Uterus (tissue), 4 donors: ENCODE measurements at places on chromosomes 6 and 20. TPM values are rescaled to one million over a fixed set of nuclear protein-coding genes. Genes with fewer than 3 reads are reported as not detected.

DNA sequence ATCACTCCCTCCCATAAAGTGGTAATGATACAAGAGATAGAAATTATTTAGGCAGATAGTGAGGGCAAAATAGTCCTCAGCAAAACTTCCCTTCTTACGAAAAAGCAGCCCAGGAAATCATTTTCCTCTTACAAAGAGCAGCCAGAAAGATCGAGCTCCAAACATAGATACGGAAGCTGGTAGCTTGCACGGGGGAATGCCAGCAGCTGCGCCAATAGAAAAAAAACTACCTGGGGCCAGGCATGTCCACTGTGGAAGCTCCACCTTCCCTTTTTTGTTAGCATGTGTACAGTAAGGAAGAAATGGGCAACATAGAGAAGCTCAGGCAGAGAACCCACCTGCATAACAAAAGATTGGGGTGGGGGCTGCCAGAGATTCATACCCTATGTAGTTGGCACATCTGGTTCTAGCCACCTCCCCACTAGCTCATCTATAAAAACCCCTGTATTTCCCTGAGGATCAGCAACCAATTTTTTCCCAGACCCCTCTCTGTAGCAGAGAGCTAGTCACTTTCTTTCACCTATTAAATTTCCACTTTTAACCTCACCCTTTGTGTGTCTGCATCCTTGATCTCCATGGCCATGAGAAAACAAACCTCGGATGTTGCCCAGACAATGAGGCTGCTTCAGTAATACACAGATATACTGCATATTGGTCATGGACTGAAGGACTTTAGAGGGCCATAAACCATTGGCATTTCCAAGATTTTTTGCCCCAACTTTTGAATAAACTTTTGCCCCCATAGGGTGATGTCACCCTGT, 52.1 kb downstream of the SOD2 start:
- no peak for DNase-seq

GRCh38 chr6:30361661-30362060, 16.7 kb downstream of the RPP21 start:
- no peak for DNase-seq

DNA sequence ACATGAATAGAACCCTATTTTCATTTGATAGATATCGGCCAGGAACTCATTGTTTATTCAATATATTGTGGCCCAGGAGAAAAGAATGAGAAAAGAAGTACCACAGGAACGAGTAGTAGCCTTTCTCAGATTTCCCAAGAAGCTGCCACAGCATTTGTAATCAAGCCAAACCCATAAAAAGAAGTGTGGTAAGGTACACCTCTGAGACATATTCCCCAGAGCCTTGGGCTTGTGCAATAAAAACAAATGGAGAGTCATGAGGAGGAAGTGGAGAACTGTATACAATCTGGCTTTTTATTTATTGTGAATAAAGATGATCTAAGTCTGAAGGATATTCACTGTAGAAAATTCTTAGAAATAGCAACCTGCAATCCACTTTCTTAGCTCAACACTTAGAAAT, 36.7 kb downstream of the KIF6 start:
- DNase-seq: no peak

DNA sequence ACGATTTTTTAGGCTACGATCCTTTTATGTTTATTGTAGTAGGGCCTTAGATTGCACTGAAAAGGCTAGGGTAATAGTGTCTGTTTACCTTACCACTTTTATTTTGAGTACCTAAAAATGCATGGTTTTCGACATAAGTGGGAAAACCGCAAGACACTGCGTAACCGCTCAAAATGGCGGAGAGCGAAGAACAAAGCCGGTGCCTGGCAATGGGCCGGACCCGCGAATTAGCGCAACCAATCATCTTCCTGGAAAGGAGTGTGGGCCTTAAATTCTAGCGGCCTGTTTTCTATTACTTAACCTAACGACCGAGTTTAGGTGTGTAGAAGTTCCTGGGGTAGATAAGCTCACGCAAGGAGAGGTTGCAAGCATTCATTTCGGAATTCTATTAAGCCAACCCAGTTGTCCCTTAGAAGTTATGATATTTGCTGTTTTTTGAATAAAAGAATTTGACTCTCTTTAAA, 118.0 kb downstream of the HFE start:
- peak; percentile 76 for DNase-seq

DNA sequence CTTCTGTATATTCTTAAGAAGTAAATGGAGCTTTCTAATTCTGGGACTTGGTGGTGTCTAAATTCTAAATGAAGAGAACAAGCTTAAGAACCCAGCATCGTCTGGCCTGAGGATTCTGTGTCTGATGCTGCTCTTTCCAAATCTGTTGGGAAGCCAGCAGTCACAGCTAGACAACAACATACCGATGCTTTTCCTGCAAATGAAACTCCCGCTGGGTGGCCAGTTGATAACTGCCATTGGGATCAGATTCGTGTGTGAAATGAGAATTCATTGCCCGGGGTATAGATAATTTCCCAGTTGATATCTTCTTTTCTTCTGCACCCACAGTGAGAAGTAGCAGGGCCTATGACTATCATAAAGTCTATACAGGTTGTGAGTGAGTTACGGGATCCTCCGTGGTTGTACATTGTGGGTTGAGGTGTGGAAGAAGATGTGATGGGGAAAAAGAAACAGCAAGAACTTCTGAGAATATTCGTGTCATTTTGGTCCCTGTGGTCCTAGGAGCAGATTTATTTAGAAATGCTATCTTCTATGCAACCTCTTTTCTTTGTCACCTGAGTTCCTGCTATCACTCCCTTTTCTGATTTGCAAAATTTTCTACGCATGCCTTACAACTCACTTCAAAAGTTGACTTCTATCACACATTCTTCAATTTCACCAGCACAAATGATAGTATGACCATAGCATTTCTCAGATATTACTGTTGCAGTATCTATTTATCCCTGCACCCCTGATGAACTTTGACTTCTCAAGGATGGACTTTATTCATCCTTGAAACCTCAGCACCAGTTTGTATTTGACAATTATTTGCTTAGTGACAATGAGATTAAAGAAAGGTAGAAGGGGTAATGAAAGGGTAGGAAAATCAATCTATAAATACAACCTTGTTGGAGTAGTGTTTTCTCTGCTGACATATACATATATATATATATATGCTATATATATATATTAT, 10.4 kb downstream of the NOX3 start:
- DNase-seq: no peak

DNA sequence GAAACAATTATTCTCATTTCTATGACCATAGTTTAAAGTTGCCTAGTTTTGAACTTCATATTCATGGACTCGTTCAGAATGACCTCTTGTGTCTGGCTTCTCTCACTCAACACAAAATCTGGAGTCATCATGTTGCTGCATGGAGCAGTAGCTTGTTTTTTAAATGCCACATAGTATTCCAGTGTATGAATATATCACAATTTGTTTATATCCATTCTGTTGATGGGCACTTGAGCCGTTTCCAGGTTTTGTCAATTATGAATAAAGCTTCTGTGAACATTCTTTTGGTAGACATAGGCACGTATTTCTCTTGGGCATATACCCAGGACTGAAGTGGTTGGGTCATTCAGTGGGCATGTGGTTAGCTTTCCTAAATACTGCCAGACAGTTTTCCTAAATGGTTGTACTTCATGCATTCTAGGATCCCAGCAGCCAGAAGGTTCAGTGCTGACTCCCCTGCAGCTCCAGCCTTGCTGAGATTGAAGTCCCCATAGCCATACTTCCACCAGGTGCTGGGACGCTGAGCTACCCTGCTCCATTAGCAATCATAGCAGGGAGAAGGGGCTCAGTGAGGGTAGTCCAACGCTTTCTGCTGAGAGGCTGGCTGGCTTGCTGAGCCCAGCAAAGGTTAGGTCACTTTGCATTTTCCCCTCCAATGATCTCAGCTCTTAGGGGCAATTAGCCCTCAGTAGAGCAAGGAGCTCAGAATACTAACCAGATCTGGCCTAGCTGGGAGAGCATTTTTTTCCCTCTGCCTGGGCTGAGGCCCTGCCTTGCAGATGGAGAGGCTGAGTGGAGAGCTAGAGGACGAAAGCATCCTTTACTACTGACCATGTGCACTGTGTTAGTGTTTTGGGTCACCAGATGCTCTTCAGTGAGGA, 35.7 kb upstream of the CTNNBL1 start:
- DNase-seq: no peak

DNA sequence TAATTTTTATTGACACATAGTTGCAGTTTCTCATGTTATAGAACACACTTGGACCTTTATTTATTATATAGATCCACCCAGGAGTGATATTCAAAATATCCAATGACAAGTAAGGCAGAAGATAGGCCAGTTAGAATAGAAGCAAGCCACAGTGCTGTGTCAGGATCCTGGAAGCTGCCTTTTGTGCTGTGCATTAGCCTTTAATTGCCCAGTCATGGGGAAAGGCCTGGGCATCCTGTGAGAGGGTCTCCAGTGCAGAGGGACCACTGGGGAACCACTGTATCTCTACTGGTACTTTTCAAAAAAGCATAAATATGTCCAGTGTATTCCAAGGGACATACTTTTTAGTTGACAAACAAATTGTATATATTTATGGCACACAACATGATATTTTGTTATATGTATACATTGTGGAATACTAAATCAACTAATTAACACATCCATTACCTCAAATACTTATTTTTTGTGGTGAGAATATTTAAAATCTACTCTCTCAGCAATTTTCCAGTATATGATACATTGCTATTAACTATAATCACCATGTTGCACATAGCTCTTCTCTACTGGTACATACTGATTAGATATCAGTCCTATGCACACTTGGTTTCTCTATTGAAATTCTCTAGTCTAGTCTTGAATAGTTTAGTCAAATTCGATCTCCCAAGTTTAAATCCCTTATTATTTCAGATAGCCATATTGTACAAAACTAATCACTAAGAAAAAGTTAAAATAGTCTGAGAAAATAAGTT, 59.5 kb downstream of the CDC40 start:
- DNase-seq: no peak

GRCh38 chr20:62489186-62489931, 13.6 kb upstream of the GATA5 start:
- no peak for DNase-seq

GRCh38 chr20:9409981-9410380, 104.4 kb upstream of the LAMP5 start:
- no peak for DNase-seq

- no peak for DNase-seq
These were observed 32.3 kb downstream of the SNAP25 start for GRCh38 chr20:10250902-10251301.

GRCh38 chr6:26258212-26258977, 106.6 kb upstream of the BTN3A2 start:
- DNase-seq: no peak

DNA sequence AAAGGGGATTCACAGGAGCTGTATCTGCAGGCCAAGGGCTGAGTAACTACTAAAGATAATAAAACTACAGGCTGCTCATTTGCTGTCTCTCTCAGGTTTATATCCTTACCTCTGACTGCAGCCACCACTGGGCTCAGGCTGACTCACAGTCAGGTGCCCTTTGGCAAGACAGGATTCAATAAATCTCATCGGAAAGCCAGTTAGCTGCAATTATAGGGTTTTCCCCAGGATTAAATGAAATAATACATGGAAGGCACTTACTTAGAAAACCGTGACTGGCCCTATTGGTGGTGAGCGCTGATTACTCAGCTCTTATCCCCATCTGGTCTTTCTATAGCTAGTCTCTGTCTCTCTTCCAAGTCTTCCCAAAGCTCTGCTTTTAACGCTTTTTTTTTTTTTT, 26.4 kb downstream of the RMND1 start:
- DNase-seq: no peak

DNA sequence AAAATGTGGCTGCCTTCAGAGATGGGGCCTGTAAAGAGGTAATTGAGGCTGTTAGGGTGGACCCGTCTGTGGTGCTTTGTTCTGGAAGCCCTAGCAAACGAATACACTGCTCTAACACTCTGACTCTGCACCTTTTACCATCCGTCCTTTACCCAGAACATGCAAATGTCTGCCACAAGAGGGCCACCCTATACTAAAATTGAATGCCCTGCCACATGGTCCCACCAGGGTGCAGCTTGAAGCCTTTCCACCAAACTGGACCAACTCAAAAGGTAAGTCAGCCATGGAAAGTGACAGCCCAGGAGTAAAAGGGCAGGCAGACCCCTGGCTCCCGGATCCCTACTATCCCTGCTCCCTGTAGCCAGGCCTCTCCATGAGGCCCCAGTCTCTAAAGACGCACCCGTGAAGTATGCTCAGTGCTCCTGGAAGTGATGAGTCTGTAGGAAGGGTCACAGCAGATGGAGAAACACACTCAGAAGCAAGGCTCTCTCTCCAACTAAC, 5.8 kb upstream of the BFSP1 start:
- peak; percentile 73 for DNase-seq

PMEPA1 gene
- total RNA-seq: 5.6 TPM

CHRNA4 gene
- total RNA-seq: not detected

GNAS-AS1 gene
- total RNA-seq: 3.4 TPM

GTF2H4 gene
- 96.6 TPM for total RNA-seq

LY6G5C gene
- total RNA-seq: 1.0 TPM

ARFGEF3 gene
- 3.0 TPM for total RNA-seq

SPATA2 gene
- 2.6 TPM for total RNA-seq
